ENCODE measurements at places on chromosomes 11 and 22. TPM values are rescaled to one million over a fixed set of nuclear protein-coding genes. Genes with fewer than 3 reads are reported as not detected.

- DNase-seq: no peak
These were observed 21.9 kb downstream of the DRICH1 start for GRCh38 chr22:23609983-23610781.

GRCh38 chr11:111298413-111299100 lies at the start of gene POU2AF3:
Gene POU2AF3, plus strand, starts transcription at chr11:111298546. Its CDS starts 36 bp downstream, at chr11:111298582.
- DNase-seq: peak; percentile 45

GRCh38 chr22:38069372-38070249 lies 12.4 kb downstream of the PICK1 start:
- DNase-seq: no peak

DNA sequence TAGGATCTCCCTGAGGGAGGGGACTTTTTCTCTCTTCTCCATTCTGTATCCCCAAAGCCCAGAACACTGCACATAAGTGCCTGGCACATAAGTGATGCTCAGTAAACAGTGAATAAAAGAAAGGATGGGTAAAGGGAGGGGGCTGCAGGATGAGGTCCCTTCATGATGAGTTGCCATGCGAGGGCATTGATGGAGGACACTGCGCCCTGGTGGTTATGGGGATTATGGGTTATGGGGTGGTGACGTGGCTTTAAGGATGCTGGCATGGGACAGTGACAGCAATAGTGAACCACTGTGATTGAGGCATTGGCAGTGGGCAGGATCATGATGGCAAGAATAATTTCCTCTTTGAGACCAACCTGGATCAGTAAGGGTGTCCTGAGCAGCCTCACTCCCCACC lies 43.9 kb upstream of the LRRC32 start:
- no peak for DNase-seq

GRCh38 chr22:39174498-39175352 lies 22.2 kb upstream of the CBX7 start:
- no peak for DNase-seq

DNA sequence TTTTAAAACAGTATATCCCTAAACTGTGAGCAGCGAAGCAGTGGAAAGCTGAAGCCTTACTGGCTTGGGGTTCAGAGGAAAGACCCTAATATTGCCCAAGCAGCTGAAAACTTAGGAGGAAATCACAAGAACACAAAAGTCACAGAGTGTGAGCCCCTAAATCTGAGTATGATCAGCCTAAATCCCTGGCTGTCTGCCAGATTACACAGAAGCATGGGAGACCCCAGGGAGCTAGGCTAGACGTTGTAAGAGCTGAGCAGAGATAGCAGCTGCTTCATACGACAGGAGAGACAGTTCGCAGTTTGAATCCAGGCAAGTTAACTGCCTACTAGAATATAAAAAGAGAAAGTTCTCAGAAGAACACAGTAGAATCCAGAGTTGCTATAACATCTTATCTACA lies 81.2 kb downstream of the PACS1 start:
- DNase-seq: no peak

DNA sequence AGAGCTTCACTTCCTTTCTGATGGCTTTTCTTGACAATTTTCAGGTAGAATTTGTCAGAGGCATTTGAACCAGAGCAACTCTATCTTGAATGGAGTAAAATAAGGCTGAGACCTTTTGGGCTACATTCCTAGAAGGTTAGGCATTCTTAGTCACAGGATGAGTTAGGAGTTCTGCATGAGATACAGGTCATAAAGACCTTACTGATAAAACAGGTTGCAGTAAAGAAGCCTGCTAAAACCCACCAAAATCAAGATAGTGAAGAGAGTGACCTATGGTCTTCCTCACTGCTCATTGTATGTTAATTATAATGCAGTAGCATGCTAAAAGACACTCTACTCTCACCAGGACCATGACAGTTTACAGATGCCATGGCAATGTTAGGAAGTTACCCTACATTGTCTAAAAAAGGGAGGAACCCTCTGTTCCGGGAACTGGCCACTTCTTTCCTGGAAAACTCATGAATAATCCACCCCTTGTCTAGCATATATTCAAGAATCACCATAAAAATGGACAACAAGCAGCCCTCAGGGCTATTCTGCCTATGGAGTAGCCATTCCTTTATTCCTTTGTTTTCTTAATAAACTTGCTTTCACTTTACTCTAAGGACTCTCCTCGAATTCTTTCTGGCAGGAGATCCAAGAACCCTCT lies 1519.7 kb upstream of the TENM4 start:
- DNase-seq: no peak

DNA sequence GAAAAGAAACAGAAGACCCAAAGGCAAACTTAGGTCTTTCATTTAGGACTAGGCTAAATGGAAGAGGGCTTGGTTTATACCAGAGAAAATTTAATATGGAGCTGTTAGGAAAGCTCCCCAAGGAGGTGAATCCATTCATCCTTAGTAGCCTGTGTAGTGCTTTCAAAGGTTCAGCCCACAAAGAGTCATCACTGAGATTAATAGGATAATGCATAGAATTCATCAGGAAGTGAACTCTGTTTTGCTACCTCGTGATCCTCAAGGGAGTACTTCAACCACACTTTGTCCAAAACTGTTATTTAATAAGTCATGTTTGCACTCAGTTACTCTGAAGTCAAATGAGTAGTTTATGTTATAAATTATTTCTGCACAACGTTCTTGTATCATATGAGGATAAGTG lies 43.3 kb upstream of the MMP7 start:
- DNase-seq: no peak

- DNase-seq: no peak
These were observed 3.1 kb upstream of the TMEM109 start for GRCh38 chr11:60910711-60911380.

DNA sequence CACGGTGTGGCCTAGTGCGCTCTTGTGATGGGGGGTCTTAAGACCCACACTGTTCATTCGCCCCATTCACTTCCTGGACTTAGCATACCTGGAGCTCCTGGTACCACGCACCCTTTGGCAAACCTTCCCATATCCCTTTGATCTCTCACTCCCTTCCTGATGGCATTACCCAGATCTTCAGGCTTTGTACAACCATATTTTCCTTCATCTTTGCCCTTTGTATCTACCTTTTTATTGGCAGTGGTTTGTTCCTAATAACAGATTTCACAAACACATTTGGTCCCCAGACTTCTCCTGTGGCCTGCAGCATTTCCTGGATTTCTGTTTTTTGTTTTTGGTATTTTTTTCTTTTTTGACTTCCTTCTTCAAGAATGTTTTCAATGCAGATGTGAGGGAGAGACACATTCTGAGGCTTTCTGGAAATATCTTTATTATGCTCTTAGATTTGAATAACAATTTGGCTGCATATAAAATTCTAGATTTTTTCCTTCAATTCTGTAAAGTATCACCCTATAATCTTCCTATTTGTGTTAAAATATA lies 16.1 kb upstream of the IFITM3 start:
- no peak for DNase-seq

- no peak for DNase-seq
These were observed 8.4 kb upstream of the RASSF10 start for GRCh38 chr11:13000721-13001120.

DNA sequence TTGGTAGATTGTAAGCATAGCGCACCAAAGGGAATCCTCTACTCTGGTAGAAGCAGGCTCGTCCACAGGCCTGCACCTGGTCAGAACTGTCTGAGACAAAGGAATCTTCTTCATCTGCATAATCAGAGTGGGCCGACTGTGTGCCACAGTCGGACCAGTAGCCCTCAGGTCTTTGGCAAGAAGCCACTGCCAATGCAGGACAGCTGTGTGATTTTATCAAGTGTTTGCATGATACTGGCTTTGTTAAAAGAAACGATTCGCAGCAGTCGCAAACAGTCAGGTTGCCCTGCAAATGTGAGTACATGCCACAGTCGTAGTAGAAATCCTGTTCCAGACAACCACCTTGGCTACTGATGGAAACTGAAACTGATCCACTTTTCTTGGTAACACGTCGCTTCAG lies 4.9 kb upstream of the CCDC34 start:
- DNase-seq: no peak

DNA sequence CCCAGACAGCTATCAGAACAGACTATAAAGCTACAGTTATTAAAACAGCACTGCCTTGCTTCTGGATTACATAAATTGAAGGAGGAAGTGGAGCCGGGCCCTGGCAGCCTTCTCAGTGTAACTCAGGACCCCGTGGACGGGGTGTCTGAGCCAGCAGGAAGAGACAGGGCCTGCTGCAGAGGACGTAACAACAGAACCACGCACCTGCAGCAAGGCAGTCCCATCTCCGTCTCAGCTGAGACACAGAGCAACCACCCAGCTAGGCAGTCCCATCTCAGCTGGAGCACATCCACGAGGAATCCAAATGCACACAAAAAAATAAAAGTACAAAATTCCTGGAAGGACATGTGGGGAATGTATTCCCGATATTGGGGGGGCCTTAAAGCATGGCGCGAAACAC lies 17.1 kb upstream of the KRTAP5-6 start:
- DNase-seq: no peak

DNA sequence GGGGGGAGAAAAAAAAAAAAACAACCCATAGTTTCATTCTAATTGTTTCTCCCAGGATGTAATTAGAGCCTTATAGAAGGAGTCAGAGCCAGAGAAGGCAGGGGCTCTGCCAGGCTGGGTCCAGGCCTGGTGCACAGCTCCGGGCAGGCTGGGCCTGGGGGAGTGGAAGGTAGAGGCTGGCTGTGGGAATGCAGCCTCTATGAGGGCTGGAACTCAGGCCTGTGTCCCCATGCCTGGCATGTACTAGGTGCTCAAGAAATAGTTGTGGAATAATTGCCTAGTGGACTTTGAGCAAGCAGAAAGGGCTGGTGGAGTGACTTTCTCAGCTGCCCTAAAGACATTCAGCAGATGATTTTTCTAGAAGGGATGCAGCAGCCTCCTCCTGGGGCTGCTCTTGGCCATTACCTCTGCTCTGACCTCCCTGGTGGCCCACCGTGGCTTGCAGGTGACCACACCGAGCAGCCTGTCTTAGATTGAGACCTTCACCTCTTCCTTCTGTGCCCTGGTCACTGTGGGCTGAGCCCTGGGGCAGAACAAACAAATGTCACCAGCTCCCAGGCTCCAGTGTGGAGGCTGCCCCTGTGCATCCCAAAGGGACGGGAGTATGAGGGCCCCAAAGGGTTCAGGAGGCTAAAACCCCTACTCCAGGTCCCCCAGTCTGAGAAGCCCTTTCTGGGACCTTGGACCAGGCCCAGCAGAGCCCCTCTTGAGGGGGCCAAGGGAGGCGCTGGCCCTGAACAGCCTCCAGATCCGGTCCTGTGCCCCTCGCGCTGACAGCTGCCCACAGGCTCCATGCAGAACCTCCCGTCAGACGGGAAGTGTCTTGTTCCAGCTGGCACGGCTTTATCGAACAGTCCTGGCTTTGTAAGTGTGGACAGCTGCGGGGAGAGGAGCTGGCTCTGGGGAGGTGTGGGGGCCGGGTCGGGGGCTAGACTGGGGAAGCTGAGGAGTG lies 18.8 kb downstream of the MYEOV start:
- no peak for DNase-seq

GRCh38 chr22:37068859-37069258 lies 17.3 kb downstream of the KCTD17 start:
- DNase-seq: no peak

DNA sequence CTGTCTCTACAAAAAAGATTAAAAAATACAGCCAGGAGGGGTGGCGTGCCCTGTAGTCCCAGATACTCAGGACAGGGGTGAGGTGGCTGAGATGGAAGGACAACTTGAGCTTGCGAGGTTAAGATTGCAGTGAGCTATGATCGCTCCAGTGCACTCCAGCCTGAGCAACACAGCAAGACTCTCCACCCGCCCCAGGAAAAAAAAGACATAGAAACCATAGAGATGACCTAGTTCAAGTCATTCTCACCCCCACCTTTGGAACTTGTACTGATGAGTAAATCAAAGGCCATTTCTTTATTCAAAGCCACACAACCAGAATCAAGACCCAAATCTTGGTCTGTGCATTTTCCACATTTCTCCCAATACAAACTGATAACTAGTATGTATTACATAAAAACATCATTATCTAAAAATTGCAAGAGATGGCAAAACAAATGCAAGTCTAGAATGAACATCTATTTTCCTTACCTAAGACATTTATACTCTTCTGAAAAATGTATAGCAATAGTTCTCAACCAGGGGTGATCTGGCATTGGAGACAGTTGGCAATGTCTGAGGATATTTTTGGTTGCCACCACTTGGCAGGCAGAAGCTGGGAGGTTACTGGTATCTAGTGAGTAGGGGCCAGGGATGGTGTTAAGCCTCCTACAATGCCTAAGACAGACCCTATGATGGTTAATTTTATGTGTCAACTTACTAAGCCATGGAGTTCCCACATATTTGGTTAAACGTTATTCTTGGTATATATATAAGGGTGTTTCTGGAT lies 34.6 kb downstream of the LGR4 start:
- DNase-seq: no peak

DNA sequence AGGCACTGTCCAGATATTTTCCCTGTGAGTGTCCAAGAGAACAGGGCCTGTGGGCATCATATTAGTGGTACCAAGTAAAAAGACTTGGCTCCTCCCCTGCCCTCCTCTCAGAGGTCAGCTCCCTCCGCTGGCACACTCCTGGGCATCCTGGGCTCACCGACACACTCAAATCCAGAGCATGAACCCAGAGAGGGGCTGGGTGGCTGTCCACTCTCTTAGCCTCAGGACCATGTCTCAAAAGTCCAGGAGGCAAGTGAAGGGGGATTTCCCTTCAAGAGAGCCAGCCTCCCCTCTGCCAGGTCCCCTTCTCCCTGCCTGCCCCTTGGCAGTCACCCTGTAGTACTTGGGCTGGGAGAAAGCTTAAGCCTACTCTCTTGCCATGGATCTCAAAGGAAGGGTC lies 10.3 kb downstream of the BCL9L start:
- no peak for DNase-seq

DNA sequence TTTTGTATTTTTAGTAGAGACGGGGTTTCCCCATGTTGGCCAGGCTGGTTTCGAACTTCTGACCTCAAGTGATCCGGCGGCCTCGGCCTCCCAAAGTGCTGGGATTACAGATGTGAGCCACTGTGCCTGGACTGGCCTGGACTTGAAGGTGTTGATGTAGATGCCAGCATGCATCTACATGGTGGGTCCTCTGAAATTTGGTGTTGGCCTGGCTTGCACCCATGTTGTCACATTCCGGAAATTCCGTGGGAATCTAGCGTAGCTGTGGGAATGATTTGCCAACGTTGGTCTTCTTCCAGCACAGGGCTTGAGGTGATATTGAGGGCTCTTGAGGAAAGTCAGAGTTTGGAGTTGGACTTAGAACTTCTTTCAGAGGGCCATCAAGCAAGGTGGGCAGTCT lies 6.5 kb downstream of the PACS1 start:
- no peak for DNase-seq

Gene ART1
- not detected for total RNA-seq

Gene PPP1R14B
- total RNA-seq: 41.7 TPM

Gene MPPED2
- 1.6 TPM for total RNA-seq

Gene MS4A4A
- 8.6 TPM for total RNA-seq

Gene GAB4
- not detected for total RNA-seq

Gene SLC22A9
- total RNA-seq: 25.8 TPM

Gene TMPRSS5
- 0.25 TPM for total RNA-seq

Gene EXPH5
- 6.1 TPM for total RNA-seq

Gene TRIM6
- 5.3 TPM for total RNA-seq
